ENCODE measurements at places on chromosomes 2 and 18.
A peak's percentile ranks its signal among the peaks of the same experiment; 100 is the strongest.

- H3K36me3 ChIP-seq, result no peaks in the 10 kb centered on the region
- no peak overlapping the region for H3K27ac ChIP-seq
- H3K4me1 ChIP-seq, result no peaks in the 10 kb centered on the region
- peak; percentile 8 for DNase-seq
These were observed 828 bp downstream of the CIB4 start for GRCh38 chr2:26640331-26640745.

- H3K27ac ChIP-seq, result no peak overlapping the region
- H3K4me3 ChIP-seq, result no peak overlapping the region
- peaks cover 6% of the 10 kb centered on the region for H3K4me1 ChIP-seq
- peaks cover 3% of the 10 kb centered on the region for H3K36me3 ChIP-seq
- DNase-seq, result no peak
These were observed 17.5 kb upstream of the KANSL1L start for GRCh38 chr2:210188755-210189154.

DNA sequence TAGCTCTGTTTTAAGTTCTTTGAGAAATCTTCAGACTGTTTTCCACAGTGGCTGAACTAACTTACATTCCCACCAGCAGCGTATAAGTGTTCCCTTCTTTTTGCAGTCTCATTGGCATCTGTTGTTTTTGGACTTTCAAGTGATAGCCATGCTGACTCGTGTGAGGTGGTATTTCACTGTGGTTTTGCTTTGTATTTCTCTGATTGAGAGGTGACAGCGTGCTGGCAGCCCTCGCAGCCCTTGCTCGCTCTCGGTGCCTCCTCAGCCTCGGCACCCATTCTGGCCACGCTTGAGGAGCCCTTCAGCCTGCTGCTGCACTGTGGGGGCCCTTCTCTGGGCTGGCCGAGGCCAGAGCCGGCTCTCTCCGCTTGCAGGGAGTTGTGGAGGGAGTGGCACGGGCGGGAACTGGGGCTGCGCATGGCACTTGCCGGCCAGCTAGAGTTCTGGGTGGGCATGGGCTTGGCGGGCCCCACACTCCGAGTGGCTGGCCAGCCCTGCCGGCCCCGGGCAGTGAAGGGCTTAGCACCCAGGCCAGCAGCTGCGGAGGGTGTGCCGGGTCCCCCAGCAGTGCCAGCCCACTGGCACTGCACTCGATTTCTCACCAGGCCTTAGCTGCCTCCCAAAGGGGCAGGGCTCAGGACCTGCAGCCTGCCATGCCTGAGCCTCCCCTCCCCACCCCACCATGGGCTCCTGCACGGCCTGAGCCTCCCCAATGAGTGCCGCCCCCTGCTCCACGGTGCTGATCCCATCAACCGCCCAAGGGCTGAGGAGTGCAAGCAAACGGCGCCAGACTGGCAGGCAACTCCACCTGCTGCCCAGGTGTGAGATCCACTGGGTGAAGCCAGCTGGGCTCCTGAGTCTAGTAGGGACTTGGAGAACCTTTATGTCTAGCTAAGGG lies 151.8 kb downstream of the IRS1 start:
- H3K36me3 ChIP-seq, result peaks cover 8% of the 10 kb centered on the region
- peaks cover 29% of the 10 kb centered on the region for H3K4me1 ChIP-seq
- H3K27me3 ChIP-seq, result no peaks in the 10 kb centered on the region
- no peak for DNase-seq

- DNase-seq, result no peak
- no peaks in the 10 kb centered on the region for H3K36me3 ChIP-seq
- peaks cover 24% of the 10 kb centered on the region for H3K4me1 ChIP-seq
- H3K27ac ChIP-seq, result no peak overlapping the region
- no peaks in the 10 kb centered on the region for H3K27me3 ChIP-seq
- H3K4me3 ChIP-seq, result no peak overlapping the region
These were observed 246.9 kb upstream of the SLC39A10 start for GRCh38 chr2:195410074-195410671.

GRCh38 chr2:209141142-209141541 lies 282.7 kb upstream of the MAP2 start:
- H3K27me3 ChIP-seq, result no peaks in the 10 kb centered on the region
- no peak for DNase-seq
- H3K4me1 ChIP-seq, result no peaks in the 10 kb centered on the region
- no peaks in the 10 kb centered on the region for H3K36me3 ChIP-seq
- H3K4me3 ChIP-seq, result no peak overlapping the region
- no peak overlapping the region for H3K27ac ChIP-seq

- H3K4me1 ChIP-seq, result no peaks in the 10 kb centered on the region
- no peaks in the 10 kb centered on the region for H3K36me3 ChIP-seq
- no peak for DNase-seq
- peaks cover 19% of the 10 kb centered on the region for H3K27me3 ChIP-seq
These were observed 195.1 kb downstream of the ACKR3 start for GRCh38 chr2:236764716-236765115.

DNA sequence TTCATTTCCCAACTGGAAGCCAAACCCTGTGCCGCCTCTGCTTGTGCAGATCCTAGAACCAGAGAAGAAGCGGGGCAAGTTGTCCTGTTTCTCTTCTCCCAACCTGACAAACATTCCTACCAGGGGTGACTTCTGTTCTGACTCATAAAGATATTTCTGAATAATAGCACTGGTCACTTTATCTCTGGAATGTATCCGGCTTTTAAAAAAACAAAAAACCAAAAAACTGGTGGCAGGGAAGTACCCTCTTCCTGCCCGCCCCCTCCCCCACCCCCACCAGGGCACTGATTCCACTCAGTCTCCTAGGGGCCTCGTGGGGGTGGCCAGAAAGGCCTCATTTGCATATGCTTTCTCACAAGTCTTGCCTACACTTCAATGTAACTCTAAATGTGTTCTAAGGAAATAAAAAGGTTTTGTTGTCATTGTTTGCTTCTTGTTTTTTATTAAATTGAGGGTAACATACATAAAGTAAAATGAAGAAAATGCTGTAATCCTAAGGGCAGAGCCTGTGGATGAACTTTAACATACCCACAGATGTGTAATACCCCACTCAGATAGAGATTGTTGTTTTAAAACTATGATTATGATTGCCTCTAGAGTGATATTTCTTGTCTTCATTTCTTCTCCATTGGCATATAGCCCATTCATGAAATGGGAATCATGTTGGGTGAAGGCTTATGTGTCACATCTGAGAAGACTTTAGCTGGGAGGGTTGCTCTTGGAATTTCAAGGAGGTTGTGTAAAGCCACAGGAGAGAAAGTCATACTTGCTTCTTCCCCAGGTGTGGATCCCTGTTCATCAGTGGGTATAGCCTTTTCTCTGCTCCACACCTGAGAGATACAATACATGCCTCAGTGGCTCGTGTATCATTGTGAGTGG lies 5.3 kb upstream of the FOSL2 start:
- H3K36me3 ChIP-seq, result peaks cover 2% of the 10 kb centered on the region
- H3K4me3 ChIP-seq, result no peak overlapping the region
- H3K27me3 ChIP-seq, result no peaks in the 10 kb centered on the region
- no peak for DNase-seq
- H3K4me1 ChIP-seq, result peaks cover 39% of the 10 kb centered on the region
- H3K27ac ChIP-seq, result peak overlapping the region; percentile 38

- H3K27me3 ChIP-seq, result no peaks in the 10 kb centered on the region
- DNase-seq, result no peak
- H3K4me3 ChIP-seq, result no peak overlapping the region
These were observed 155.7 kb downstream of the HDAC4 start for GRCh38 chr2:239245107-239245506.

- H3K36me3 ChIP-seq, result no peaks in the 10 kb centered on the region
- H3K4me3 ChIP-seq, result no peak overlapping the region
- H3K4me1 ChIP-seq, result no peaks in the 10 kb centered on the region
These were observed 658.4 kb downstream of the NYAP2 start for GRCh38 chr2:226057914-226058313.

DNA sequence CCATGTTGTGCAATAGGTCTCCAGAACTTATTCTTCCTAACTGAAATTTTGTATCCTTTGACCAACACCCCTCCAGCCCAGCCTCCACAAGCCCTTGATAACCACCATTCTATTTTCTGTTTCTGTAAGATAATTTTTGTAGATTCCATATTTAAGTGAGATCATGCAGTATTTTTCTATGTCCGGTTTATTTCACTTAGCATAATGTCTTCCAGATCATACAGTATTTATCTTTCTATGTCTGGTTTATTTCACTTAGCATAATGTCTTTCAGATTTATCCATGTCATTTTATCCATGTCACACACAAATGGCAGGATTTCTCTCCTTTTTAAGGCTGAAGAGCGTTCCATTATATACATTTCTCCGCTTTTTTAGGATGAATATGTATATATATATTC lies 24.4 kb upstream of the ONECUT2 start:
- H3K27me3 ChIP-seq, result peaks cover 32% of the 10 kb centered on the region

DNA sequence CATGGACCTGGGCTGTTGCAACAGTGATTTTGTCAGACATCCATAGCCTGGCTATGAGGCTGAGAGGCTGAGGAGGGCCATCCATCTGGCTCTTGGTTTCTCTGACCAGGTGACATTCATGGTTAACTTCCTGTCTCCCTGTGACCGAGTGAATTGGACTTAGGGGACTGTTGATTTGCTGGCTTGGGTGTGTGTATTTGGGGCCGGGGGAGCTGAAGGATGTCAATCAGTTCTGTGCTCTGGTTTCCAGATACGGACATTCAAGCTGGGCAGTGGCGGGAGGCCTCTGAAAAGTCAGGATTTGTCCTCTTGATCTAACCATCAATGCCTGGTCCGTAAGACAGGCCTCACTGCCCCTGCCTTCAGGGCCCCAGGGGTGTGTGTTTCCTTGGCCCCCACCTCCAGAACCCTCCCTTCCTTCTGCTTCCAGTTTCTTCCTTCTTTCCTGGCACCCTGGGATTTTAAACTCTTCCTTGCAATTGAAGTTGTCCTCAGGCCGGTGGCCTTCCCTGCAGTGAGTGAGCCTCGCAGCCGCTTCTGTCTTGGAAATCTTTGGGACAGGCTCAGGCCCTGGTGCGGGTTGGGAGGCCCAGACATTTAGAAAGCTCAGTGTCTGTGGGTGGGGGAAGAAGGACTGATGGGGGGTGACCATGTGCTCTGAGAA lies 54.7 kb upstream of the HAAO start:
- H3K27ac ChIP-seq, result no peak overlapping the region
- H3K27me3 ChIP-seq, result no peaks in the 10 kb centered on the region
- H3K36me3 ChIP-seq, result no peaks in the 10 kb centered on the region
- DNase-seq, result no peak
- no peaks in the 10 kb centered on the region for H3K4me1 ChIP-seq

GRCh38 chr2:64501946-64502345 lies 22.2 kb upstream of the AFTPH start:
- peaks cover 8% of the 10 kb centered on the region for H3K27me3 ChIP-seq
- no peak overlapping the region for H3K4me3 ChIP-seq
- no peak overlapping the region for H3K27ac ChIP-seq
- H3K36me3 ChIP-seq, result no peaks in the 10 kb centered on the region
- no peak for DNase-seq
- peaks cover 5% of the 10 kb centered on the region for H3K4me1 ChIP-seq

- no peaks in the 10 kb centered on the region for H3K27me3 ChIP-seq
- peaks cover 2% of the 10 kb centered on the region for H3K4me1 ChIP-seq
- no peak overlapping the region for H3K27ac ChIP-seq
- H3K4me3 ChIP-seq, result no peak overlapping the region
These were observed 31.3 kb downstream of the TMEM247 start for GRCh38 chr2:46510598-46511177.

- no peak overlapping the region for H3K27ac ChIP-seq
- H3K36me3 ChIP-seq, result no peaks in the 10 kb centered on the region
- no peaks in the 10 kb centered on the region for H3K4me1 ChIP-seq
- H3K4me3 ChIP-seq, result no peak overlapping the region
These were observed 42.0 kb upstream of the B3GNT7 start for GRCh38 chr2:231353469-231353868.

- DNase-seq, result no peak
- H3K27ac ChIP-seq, result no peak overlapping the region
- no peaks in the 10 kb centered on the region for H3K27me3 ChIP-seq
- no peaks in the 10 kb centered on the region for H3K36me3 ChIP-seq
These were observed 205.4 kb downstream of the RAB3GAP1 start for GRCh38 chr2:135257383-135258090.

DNA sequence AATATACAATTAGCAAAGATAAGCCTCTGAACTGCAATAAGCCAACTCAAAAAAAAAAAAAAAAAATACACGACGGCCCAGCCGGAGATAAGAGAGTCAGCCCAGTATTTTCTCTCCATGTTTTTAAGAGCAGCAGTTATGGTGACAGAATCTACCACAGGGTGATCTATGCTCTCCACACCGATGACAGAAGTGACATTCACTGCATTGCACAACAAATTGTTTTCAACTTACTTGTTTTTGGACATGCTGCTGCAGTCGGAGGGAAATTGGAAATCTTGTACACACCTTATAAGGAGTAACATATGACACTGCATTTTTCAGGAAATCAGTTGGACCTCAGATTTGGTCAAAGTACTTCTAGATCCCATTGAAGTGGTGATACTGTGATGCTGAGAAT lies 23.3 kb upstream of the APOB start:
- H3K36me3 ChIP-seq, result no peaks in the 10 kb centered on the region
- no peak overlapping the region for H3K27ac ChIP-seq
- no peaks in the 10 kb centered on the region for H3K4me1 ChIP-seq

Measured in activated T-cell treated with anti-CD3 and anti-CD28 coated beads, Interleukin-2, amount 50 U/mL, for 24 hours (primary cell).